ENCODE measurements at places on chromosomes 3 and 15.

GRCh38 chr3:46742992-46743585 lies 25.4 kb upstream of the PRSS50 start:
- DNase-seq = no peak

GRCh38 chr3:101938262-101938847 lies 89.0 kb downstream of the NFKBIZ start:
- no peak for DNase-seq

DNA sequence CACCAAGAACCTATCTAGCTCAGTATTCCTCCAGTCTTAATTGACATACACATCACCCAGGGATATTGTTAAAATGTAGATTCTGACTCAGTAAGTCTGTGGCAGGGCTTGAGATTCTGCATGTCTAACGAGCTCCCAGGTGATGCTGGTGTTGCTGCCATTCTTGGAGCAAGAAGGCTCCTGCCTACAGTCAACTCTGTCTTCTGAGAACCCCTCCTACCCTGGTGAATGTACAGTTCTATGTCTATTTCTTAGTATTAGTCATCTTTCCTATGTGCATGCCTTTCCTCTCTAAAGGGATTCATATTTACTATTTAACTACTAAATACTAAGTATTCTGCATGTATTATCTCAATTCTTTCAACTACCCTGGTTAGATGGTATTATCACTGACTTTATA lies 268.7 kb downstream of the EDEM1 start:
- no peak for DNase-seq

- no peak for DNase-seq
These were observed 471 bp downstream of the NKIRAS1 start for GRCh38 chr3:23916152-23916885.

- DNase-seq = no peak
These were observed 908.8 kb downstream of the SQOR start for GRCh38 chr15:46543626-46544025.

- DNase-seq = no peak
These were observed 807.1 kb downstream of the EDEM1 start for GRCh38 chr3:5994651-5995050.
